ENCODE measurements at places on chromosomes 2 and 18.

- DNase-seq, result no peak
Observed at GRCh38 chr2:224518806-224519580, 66.2 kb downstream of the CUL3 start.

- no peak for DNase-seq
Observed at GRCh38 chr2:197862246-197862955, 58.0 kb downstream of the PLCL1 start.

DNA sequence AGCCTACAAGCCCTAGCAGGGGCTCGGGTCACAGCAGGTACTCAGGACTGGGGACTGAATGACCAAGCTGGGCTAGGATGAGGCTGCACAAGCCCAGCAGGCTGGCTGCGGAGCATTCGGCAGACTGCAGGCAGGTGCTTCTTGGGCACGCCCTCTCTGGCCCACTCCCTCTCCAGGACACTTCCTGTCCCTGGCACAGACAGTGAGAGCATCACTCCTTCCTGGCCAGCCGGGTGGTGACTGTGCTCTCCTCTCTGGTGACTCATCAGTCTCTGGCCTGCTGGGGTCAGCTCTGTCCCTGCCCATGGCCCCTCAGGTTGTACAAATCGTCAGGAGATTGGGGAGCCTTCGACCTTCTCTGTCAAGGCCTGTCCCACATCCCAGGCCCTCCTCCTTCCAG lies 22.5 kb downstream of the C1QL2 start:
- no peak for DNase-seq

- peak; percentile 30 for DNase-seq
Observed at GRCh38 chr2:143429932-143430679, 300.9 kb downstream of the ARHGAP15 start.

- no peak for DNase-seq
Observed at GRCh38 chr18:61699397-61700110, 193.3 kb downstream of the RNF152 start.

GRCh38 chr2:139492131-139492680 lies 712.0 kb upstream of the NXPH2 start:
- DNase-seq, result peak; percentile 95

GRCh38 chr2:221415789-221416188 lies 156.3 kb downstream of the EPHA4 start:
- DNase-seq, result no peak

GRCh38 chr2:30235008-30235655 lies 3.8 kb downstream of the LBH start:
- DNase-seq, result no peak

- no peak for DNase-seq
Observed at GRCh38 chr2:231369580-231370428, 25.7 kb upstream of the B3GNT7 start.

- DNase-seq, result no peak
Observed at GRCh38 chr18:35953688-35954087, 18.8 kb upstream of the RMP24 start.

DNA sequence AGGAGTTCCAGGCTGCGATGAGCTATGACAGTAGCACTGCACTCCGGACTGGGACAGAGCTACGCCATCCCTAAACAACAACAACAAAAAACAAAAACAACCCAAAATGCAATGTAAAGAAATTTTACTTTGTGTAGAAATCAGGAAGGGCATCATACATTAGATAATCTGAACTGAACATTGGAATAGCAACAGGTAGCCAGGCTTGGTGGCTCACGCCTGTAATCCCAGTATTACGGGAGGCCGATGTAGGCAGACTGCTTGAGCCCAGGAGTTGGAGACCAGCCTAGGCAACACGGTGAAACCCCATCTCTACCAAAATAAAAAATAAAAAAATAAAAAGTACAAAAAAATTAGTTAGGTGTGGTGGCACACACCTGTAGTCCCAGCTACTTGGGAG lies 2.1 kb upstream of the PNO1 start:
- no peak for DNase-seq

DNA sequence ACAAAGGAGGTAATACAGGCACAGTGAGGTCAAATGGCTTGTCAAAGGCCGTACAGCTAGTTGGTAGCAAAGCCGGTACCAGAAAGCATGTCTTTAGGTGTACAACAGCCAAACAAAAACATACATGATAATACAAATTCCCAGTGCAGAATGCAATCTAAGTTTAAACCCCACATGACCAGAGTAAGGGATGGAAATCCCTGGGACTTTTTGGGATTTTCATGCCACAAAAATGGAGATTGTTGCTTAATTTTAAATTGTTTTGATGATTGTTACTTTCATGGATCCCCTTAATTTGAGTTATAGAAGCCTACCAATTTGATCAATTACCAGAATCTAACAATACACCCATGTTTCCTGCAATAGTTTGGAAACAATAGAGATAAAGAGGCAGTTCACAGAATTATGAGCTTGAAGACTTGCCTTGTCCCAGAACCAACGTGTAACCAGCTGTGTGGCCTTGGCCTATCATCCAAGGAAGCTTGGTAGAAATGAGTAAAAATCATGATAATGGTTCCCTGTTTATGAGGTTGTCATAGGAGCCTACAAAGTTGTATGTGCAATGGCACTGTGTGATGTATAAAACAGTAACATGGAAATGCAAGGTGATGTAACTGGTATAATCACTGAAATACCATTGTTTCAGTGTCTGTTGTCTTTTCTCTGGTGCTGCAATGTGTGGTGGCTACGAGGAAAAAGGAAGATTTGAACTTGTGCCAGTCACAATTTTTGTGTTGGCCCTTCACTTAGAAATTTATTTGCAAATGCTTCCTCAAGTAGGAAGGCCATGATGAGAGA lies 85.3 kb downstream of the ZEB2 start:
- no peak for DNase-seq

GRCh38 chr2:151097128-151097527 lies 164.5 kb downstream of the RBM43 start:
- DNase-seq, result no peak

GRCh38 chr18:25921677-25922421 lies 168.6 kb downstream of the SS18 start:
- peak; percentile 58 for DNase-seq
